ENCODE measurements at places on chromosomes 3 and 15.

DNA sequence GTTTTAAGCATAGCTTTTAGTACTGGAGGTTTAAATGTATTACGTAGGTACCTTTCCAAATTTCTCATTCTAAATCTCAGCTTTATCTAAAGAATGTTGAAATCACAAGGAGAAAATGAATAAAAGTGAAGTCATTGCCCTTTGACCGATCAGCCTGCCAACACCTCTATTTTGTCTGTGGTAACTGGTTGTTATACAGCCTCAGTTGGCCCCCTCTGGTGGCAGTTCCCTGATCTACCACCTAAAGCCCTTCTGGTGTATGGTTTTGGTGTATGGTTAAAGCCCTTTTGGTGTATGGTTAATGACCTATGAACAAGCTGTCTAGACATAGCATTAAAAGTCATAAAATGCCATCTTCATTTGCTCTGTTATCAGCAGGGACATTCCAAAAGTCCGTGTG lies 378.2 kb upstream of the AZI2 start:
- no peak for DNase-seq

- DNase-seq: no peak
Observed at GRCh38 chr3:57855943-57856342, 99.8 kb downstream of the SLMAP start.

- no peak for DNase-seq
Observed at GRCh38 chr3:159785273-159785708, 203.3 kb upstream of the IL12A start.

DNA sequence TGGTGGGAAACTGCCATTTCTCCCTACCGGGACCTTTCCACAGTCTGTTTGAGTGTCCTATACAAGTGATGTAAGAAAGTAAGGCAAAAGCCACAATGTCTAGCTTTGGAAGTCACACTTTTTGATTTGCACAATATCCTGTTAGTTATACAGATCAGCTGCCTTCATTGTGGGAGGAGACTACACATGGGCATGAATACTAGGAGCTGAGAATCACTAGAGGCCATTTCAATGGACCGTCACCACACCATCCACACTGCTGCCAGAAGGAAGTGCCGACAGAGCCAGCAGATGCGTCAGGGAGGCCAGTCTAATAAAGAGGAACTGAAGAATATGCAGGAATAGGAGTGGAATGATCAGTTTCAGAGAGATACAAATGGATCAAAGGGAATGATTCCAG lies 65.8 kb downstream of the SCN11A start:
- DNase-seq: no peak

GRCh38 chr3:86104154-86104553 lies 886.8 kb downstream of the VGLL3 start:
- no peak for DNase-seq

DNA sequence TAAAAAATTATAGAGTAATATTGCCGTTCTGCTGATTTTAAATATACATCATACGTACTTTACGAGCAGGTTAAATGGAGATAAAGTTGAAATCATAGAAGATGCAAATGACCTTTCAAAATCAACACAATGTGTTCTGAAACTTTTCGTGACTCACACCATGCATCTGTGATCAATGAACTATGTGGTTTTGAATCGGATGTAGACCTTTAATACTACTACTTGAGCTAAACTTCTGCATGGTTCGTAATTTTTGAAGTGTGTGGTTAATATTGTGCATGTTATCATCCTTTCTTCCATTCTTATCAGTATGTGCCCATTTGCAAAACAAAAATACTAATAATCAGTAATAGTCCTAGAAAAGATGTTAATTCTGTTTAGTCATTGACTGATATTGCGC lies 58.9 kb downstream of the GASK1A start:
- DNase-seq: no peak

DNA sequence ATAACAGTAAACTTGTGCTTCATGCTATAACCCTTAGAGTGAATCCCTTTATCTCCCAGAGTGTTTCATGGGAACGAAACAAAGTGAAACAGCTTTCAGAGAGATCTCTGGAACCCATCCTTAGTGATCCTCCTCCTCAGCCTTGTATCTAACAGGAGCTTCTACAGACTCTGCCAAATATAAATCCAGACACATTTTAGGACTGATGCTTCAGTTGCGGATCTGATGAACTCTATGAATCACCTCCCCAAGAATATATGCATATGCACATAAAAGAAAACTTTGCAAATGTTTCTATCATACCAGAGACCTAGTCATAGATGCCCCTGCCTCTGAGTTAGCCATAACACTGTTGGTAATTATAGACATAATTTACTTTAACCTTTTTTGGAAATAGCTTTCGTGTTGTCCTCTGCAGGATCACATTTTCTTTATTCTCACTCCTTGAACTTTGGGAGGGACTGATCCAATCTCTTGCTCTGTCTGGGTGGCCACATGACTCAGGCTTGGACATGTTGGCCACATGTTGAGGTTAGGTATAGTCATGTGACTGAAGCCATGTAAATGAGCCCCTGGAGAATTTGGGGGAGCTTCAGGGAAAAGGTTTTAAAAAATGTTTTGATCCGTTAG lies 306.4 kb upstream of the CNTN3 start:
- DNase-seq: no peak

GRCh38 chr3:47617086-47618010 lies 38.7 kb upstream of the CSPG5 start:
- no peak for DNase-seq

DNA sequence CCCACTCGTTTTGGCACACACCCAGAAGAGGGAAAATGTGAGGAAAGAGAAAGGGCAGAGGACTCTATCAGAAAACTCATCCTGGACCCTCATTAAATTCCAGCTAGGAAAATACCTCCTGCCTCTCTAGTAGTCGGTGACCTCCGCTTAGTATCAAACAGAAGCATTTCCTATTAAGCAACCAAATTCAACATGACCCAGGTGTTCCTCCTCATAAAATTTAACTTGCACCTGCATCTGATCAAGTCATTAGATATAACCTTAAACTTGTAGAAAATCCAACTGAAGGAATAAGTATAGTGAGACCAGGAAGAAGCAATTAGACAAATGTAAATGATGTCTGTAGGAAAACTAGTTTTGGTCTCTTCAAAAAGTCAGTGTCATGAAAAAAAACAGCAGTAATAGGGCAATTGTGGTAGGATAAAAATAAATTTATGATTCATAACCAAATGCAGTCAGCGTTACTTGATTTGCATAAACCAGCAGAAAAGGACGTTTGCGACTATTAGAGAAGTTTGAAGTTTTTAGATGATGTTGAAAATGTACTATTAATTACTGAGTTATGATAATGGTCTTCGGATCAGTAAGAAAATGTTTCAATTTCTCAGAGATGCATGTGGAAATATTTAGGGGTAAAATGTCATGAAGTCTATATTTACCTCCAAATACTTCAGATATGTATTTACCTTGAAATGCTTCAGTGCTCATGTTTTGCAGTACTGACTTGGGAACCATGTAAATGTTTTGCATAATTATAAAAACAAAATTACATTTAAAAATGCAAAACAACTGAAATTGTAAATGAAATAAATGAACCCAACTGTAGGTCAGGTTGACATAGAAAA lies 44.6 kb downstream of the LDHAL6B start:
- no peak for DNase-seq

DNA sequence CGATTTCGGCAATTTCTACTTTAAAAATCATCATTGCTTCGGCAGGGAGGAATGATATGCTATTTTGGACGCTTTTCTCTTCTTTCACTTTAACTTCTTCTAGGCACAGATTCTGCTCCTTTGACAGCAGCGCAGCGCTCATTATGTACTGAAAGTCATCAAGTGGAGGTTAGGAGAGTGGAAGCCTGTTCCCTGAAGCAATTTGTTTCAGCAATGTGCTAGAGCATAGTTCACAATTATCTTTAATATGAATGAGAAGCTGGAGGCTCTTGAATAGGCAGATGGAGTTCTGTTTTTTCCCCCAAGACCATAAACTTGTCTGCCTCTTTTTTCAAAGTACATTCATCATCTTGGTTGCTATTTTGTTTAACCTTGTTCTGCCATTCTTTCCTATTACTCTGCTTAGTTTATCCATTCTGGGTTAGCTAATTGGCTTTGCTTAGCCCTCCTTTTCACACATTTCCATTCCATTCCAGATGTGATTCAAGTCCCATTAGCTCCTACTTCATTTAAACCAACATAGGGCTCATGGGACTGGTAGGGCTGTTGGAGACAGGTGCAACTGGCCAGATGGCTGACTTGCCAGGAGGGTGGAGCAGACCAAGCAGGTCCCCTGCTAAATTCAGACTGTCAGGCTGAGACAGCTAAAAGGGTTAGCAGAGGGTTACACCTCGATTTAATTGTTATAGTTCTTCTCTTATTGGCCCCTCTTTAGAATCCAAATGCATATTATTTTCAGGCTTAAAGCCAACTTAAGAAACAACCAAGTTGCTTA lies 534.7 kb upstream of the CBLB start:
- DNase-seq: no peak

- DNase-seq: no peak
Observed at GRCh38 chr3:189165092-189165612, 6.6 kb upstream of the TPRG1 start.

DNA sequence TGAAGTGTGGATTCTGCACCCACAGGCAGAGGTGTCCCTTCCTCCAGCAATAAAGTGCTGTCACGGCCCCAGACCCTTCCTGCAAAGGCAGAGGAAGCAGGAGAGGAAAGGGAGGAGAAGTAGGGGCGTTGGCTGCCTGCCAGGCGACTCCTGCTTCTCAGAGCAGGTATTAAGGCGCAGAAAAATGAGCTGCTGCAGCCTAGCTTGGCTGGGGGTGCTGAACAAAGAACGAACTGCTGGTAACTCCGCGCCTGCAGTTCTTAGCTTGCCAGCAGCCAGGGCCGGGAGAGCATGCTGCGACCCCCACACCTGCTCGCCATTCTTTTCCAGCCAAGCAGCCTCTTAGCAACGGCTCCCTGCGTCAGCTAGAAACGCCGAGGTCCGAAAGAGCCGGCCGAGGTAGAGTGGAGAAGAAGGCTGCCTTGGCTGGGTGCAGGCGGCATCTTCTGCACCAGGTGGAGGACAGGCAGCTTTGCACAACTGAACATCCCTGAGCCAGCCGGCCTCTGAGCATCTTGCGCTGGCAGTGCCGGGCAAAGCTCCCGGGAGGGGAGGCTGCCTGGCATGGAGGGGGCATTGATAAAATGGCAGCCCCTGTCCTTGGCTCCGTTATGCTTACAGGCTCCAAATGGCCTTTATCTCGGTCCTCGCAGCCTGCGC lies 296.0 kb downstream of the MEX3B start:
- DNase-seq: peak; percentile 59

DNA sequence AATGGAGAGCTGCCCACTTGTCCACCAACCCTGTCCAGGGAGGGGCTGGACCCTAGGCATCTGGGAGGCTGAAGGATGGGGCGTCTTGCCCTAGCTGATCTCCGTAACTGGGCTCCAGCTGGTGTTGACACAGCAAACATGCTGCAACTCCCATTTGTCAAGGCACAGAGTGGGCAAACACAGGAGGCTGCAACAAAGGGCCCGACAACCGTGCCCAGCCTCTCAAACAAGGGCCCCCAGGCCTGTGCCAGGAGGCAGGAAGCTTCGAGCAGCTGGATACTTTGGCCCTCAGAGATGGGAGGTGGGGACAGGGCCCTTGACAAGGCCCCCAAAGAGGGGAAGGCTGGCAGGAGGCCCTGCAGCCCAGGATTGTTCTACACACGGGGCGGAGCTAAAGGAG lies 64.2 kb upstream of the TMEM115 start:
- no peak for DNase-seq

DNA sequence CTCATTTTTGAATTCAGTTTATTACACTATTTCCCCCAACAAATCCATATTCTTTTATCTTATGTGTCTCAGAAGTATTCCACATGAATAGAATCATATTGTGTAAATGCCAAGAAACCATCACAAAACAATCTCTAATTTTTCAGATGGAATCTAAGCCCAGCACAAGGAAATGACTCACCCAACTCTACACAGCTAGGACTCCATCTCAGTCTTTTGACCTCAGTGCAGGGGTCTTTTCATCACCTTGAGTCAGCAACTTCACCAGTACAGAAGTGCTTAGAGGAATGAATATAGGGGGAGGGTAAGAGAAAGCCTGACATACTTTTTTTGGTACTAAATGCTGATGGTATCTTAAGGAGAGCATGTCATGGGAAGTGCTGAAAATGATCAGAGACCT lies 169.3 kb upstream of the LRRN1 start:
- DNase-seq: no peak

- no peak for DNase-seq
Observed at GRCh38 chr15:68196445-68197169, 8.5 kb downstream of the CALML4 start.

DNA sequence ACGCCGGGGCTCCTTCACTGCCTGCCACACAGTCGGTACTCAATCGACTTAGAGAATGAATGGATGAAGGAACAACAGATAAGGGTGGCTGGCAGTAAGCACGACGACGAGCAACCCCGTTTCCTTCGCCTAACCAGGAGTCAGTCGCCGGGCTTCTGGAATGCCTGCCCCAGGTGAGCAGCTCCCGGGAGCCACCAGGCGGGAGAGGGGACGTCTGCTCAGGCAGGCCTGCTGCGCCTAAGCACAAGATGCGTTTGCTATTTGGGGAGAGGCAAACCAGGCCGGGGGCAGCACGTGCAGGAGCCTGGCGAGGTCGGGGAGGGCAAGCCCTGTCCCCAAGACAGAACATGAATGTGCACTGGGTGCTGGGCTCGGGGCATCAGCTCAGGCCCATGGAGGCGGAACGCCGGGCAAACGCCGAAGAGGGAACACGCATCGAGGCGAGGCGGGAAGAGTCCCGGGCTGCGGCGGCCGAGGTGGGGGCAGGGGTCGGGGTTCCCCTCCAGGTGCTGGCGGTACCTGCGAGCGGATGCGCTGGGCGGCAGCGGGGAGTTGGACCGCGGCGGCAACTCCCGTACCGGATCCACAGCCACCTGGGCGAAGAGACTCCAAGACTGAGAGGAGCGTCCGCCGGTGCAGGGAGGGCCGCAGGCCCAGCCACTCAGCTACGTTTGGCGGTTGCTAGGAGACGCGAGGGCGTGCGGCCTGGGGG lies at the start of gene CFAP92:
Gene CFAP92, minus strand, starts transcription at position 616 of the 712 bp plus-strand sequence. CDS start 772 bp downstream, outside the sequence.
- peak; percentile 90 for DNase-seq

DNA sequence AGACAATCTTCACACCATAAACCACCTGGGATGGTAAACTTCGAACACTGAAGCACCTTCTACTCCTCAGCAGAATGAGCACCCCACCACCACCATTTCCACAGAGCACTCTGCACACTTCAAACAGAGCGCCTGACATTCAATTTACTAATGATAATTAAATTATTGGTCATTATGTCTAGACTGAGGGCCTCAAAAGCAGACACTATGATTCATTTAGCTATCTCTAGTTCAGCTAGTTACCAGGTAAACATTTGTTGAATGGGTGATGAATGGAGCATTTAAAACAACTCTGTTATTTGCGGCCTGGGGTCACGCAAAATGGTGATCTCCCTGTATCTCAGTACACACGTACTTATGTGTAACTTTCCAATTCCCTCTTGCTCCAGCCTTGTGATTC lies 40.9 kb downstream of the ACAP2 start:
- no peak for DNase-seq

- peak; percentile 37 for DNase-seq
Observed at GRCh38 chr3:120429921-120430361, 20.9 kb downstream of the FSTL1 start.

DNA sequence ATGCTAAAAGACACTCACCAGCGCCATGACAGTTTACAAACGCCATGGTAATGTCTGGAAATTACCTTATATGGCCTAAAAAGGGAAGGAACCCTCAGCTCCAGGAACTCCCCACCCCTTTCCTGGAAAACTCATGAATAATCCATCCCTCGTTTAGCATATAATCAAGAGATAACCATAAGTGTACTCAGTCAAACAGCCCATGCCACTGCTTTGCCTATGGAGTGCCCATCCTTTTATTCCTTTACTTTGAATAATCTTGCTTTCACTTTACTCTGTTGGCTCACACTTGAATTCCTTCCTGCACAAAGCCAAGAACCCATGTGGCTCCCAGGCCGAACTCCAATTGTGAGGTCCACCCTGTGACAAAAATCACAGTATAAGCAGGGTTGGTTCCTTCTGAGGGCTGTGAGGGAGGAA lies 19.1 kb upstream of the FSTL1 start:
- DNase-seq: no peak
